ENCODE measurements at places on chromosomes 16 and 17.

DNA sequence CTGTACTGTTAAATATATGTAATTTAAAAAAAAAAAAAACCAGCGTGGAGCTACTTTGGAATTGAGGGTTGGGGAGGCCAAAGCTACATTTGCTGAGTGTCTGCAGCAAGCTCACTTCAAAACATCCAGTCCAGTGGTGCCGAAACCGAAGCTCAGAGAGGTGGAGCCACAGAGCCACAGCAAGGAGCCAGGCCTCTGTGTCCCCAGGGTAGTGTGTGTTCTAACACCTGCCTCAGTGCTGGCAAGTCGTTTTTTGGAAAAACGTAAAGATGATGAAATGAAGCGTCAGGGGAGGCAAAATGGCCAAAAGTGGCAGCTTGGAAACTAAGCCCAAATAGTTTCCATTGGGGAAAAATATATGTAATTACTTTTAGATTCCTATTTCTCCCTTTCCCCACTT lies 36.1 kb upstream of the MRC2 start:
- DNase-seq = no peak

- DNase-seq = no peak
Measured at GRCh38 chr16:14309906-14310305, 238.8 kb downstream of the MRTFB start.

DNA sequence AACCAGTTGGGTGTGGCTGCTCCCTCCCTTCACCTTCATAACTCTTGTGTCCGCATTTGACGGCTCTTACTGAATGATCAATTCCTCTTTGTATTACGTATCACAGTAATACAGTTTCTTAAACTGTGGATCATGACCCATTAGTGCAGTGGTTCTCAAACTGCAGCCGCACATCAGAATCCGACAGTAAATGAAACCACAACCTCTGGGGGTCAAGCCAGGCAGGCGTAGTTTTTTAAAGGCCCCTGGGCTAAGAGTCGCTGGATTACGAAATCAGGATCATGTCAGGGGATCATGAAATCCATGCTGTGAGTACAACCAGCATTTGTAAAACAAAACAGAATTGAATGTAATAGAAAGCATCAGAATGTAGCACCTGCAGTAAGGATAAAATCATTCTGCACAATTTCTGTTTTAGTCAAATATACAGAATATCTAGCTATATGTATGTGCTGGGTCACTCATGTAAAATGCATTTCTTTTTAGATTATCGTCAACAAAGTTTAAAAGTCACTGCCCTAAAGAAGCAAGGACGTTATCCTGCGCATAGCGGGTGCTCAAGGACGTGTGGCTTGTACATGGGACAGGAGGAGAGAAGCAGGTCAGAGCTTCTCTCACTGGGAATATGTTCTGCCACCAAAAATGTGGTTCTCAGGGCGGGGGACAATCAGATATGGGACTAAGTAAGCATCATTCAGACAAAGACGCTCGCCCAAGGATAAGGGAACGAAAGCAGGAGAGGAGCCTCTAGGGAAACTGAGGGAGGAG lies 113.1 kb downstream of the ZFHX3 start:
- no peak for DNase-seq

DNA sequence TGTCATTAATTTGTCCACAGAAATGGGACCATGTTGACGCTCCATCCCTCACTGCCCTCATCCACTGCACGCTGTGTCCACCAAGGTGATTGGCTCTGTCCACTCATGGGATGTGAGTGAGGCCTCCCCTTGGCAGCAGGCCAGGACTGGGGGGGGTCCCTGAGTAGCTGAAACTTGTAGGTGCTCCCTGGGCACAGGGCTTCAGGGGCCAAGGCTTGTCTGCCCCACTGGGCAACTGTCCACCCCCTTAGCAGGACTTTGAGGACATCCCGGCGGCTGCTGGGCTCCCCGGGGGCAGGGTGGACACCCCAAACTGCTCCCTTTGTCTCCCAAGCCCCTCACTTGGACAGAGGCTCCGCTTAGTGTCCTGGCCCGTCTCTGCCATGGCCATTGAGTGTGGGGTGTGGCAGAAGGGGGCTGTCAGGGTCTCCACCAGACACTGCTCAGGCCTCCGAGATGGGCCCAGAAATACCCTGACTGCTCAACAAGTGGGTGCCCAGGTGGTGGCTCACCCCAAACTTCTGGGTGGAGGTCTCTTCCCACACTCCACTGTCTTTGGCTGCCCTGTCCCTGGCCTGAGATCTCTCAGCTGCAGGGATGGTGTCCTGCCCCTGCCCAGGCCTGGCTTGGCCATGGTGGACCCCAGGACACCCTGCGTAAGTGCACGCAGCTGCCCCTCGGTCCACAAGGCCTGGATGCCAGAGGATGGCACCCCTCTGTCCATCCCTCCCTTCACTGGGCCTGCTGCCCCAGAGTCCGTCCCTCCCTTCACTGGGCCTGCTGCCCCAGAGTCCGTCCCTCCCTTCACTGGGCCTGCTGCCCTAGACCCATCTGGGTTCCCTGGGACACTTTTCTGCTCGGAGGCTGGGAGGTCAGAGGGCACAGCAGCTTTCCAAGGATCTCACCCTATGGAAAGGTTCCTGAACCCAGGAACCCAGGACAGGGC lies 2.9 kb upstream of the RAB40C start:
- DNase-seq = no peak

GRCh38 chr16:87404764-87405625 lies 12.9 kb downstream of the MAP1LC3B start:
- DNase-seq = no peak

GRCh38 chr17:81189670-81190530 lies 23.9 kb upstream of the AATK start:
- DNase-seq = no peak

DNA sequence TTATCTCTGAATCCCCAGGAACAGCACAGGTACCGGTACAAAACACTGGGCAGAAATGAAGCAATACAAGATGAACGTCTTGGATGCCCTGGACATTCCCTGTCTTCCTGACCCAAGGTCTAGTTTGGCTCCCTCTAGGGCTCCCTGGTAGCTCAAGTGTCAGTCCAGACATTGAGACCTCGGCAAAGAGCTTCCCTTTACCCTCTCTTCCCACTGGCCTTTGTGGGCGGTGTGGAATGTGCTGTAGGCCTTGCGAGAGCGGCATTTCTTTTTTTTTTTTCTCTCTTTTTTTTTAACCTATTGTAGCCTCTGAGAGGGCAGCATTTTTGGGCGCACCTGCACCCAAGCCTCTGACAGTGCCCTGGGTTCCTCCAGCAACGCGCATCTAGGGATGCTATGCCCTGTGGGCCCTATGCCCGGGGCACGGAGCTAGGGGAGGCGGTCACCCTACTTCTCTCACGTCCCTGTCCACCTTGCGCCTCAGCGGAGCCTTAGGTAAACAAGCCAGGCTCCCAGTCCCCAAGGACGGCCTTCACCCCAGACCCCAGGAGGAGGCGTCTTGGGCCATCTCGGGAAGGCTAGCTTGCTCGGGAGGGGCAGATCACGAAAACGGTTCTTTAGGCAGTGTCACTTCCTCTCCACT lies 1.2 kb upstream of the NFATC3 start:
- DNase-seq = no peak

DNA sequence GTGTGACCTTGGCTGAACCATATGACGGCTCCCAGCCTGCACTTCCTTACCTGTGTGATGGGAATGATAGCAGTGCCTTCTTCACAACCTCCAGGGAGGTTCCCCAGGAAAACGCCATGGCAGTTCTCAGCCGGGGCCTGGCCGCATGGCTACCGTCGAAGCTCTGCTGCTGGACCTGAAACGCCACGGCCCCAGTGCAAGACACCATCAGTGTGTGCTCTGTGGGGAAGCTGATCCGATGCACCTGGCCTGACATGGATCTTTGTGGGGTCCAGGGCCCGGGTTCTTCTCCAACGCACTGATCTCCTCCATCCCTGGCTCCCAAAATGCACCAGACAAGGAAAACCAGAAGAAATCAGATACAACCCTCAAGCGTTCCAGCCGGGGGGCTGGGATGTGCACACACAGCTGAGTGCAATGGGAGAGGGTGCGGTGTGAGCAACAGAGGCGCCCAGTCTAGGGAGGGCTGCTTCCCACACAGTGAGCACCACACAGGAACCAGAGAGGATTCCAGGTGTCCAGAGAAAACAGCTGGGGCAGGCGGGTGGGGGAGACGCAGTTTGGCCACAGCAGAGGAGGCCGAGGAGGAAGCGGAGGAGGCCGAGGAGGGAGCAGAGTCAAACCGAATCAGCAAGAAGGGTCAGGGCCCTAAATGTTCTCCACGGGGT lies 54.3 kb upstream of the ZNF469 start:
- DNase-seq = no peak

DNA sequence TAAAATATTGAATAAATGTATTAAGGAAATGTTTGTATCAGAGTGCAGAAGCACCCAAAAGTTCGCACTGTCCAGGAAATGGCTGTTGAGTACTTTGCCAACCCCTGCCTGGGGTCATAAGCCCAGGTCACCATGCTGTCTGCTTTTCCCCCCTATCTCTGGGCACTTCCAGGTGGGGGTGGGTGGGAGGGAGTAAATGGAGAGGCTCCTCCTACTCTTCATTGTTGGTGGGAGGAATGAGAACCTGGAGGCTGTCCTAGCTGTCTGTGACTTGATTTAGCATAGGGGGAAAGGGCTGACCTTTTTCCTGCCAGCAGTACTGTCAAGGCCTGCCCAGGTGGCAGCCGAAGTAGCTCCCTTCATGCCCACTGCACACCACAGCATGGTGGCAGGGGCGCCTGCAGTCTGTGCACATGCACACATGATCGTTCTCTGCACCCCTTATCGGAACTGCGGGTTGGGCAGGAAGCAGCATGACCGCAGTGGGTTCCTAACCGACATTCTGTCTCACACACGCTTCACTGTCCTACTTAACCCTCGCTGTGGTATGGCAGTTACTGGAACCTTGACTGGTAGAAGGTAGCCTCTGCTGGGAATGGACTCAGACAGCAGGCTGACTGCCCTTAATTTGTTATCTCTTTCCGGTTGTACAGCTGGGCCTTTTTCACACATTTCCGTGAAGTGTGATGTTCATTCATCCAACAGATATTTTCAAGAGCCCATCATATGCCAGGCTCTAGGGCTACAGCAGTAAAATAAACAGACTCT lies 41.5 kb downstream of the LDHD start:
- no peak for DNase-seq

- DNase-seq = no peak
Measured at GRCh38 chr17:11742886-11743285, 144.6 kb downstream of the DNAH9 start.

DNA sequence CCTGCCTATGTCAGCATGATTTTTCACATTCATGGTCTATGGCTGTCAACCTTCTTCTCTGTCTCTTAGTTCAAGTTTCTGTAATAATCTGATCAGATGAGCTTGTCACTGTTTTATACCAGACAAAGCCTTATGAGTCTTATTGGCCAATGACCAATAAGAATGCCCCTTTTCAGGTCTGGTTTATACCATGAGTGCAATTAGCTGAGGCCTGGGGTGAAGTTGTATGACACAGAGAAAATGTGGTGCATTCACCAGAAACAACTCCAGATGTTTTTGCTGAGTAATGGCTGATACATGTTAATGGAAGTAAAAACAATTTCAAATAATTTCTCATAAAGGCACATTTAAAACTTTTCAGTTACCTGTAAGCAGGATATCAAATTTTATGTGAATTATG lies 218.6 kb upstream of the CDH8 start:
- no peak for DNase-seq

DNA sequence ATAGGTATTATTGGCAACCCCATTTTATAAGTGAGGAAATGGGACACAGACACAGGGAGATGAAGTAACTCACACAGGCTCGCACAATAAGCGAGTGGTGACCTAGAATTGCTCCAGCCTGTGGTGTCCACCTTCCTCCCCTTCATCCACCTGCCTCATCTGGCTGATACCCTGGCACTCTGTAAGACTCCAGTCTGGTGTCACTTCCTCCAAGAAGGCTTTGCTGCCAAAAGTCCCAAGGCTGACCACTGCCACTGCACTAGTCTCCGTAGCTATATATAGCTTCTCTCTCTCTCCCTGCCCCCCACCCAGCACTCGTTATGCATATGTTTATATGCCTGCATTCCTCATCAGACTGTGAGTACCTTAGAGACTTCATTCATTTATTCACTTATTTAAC lies 66.1 kb upstream of the SREBF1 start:
- no peak for DNase-seq

DNA sequence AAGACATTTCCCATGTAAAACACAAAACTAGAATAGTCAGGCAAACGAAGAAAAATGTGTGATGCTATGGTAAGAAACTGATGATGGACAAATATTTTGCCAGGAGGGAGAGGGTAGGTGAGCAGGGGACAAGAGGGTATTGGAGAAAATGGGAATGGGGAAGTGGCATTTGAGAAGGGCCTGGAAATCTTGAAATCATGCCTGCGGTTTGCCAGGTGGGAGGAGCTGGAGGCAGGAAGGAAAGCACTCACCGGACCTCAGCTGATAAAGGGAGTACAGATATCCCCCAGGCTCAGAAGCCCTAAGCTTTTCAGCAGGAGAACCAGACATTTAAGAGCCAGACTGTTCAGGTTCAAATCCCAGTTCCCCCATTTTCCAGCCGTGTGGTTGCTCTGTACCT lies 103.6 kb downstream of the GSG1L start:
- no peak for DNase-seq

- peak; percentile 73 for DNase-seq
Measured at GRCh38 chr16:4330277-4330874, 14.5 kb downstream of the GLIS2 start.

DNA sequence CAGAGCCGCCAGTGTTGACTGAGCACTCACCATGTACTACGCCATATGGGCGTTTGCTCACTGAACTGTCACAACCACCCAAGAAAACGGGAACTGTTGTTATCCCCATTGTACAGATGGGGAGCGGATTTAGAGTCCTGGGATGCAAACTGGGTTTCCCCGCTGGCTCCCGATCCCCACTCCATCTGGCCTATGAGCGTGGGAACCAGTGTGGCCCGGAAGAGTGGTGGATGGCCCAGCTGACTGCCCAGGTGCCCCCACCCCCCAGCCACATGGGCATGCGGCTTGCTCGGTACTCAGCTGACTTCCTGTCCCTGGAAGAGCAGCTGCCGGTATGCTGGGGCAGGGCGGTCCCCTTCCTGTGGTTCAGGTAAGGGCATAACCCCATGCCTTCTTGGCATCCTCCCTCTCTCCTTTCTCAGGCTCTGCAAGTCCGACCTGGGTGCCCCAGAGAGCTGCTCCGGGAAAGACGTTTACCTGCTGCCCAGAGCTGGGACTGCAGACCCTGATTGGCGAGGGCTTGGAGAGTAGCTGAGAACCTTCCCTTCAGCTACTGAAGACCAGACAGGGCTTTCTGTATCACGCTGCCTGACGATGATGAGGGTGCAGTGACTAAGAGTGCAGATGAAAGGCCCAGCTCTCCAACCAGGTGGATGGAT lies 16.2 kb downstream of the SOCS3 start:
- DNase-seq = no peak

DNA sequence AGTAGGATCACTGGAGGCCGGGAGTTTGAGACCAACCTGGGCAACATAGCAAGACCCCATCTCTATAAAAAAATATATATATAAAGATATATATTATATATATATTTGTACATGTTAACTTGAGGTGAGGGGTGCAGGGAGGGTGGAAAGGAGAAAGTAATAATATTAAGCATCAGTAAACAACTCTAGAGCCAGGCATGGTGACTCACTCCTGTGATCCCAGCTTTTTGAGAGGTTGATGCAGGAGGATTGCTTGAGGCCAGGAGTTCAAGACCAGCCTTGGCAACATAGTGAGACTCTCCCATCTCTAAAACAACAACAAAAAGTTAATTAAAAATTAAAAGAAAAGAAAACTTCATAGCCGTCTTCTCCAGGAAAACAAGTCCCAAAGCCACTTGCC lies 61.7 kb upstream of the SMURF2 start:
- no peak for DNase-seq

All from COLO829 (cell line).